ENCODE measurements at places on chromosomes 2 and 18.
A peak's percentile ranks its signal among the peaks of the same experiment; 100 is the strongest.

GRCh38 chr2:224882291-224883171 is 159.7 kb downstream of the DOCK10 start:
- no peak for DNase-seq

GRCh38 chr18:1062588-1062987 is 157.9 kb downstream of the ADCYAP1 start:
- no peak for DNase-seq

GRCh38 chr2:241813644-241814392 is 4.8 kb downstream of the NEU4 start:
- peak; percentile 20 for DNase-seq

- peak; percentile 7 for DNase-seq
Observed at GRCh38 chr2:58865436-58865835, 624.3 kb upstream of the FANCL start.

DNA sequence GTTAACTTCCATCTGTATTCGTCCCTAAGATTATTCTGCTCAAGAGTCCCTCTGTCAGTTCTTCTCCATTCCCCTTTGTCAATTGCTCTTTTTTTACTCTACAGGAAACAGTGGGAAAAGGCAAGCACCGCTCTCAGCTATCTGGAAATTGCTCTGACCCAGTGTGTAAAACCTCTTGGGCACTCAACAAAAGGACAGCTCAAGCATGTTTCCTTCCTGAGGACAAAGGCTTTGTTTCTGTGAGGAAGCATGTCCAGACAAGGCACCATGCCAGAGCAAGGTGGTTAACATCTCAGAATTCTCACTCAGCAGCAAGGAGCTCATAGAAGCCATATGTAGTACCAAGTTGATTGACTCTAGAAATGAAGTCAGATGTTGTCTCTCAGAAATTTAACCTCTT is 735.6 kb downstream of the TSN start:
- no peak for DNase-seq

- DNase-seq: no peak
Observed at GRCh38 chr2:182915369-182916326, 49.2 kb upstream of the FRZB start.

DNA sequence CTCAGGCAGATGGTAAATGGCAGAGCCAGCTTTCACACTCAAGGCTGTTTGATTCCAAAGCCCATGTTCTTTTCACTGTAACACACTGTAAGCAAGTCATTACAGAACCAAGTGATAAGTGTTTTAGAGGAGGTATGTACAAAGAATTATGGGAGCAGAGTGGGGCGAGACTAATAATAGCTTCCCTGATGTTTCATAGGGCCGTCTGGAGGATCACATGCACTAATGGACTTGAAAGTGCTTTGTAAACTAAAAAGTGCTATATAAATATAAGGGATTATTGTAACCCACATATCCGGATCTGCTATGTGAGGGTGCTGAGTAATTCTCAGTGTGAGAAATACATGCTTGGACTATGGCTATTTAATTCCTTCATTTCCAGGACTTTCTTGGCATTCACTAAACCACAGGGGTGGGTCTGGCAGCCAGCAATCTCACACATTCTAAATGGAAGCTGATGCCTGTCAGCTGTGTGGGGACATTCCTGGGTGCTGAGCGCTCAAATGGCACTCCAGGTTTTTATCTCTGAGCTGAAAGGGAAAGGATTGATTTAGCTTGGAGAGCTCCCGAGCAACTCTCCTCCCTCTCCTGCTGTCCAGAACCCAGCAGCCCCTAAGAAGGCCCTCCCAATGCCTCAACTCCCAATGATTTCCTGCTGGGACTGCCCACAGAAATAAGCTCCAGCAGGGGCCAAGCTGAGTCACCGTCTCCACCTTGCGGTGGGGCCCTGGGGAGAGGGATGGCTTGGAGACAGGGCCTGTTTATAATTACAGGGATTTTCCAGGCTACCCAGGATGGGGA is 222.8 kb downstream of the SOX11 start:
- DNase-seq: no peak

DNA sequence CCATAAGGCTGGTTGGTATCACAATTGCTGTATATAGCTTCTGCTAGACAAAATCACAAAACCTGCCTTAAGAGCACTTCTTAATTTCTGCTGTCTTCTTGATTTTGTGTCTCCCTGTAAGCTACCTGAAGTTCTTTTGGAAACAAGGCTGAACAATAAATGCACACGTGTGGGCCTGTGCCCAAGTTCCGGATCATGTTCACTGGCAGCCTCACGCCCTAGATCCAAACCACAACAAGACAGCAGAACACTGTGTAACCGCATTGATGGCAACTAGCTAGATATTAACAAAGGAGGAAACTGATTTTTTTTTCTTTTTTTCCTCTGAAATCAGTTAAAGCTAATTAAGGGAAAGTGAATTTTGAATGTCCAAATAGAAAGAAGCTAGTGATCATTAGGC is 81.5 kb upstream of the LYPD6B start:
- DNase-seq: no peak

- DNase-seq: no peak
Observed at GRCh38 chr2:158701101-158701500, 94.0 kb upstream of the DAPL1 start.
